Cortex of kidney (tissue), 1 donor: ENCODE measurements at places on chromosomes 6 and 20.

GRCh38 chr20:3183896-3184612 lies 10.7 kb upstream of the LZTS3 start:
- DNase-seq = no peak

GRCh38 chr6:41396335-41396734 lies 60.9 kb downstream of the NCR2 start:
- no peak for DNase-seq

GRCh38 chr6:108914235-108915022 lies 66.2 kb downstream of the ARMC2 start:
- no peak for DNase-seq

GRCh38 chr20:9287826-9288225 lies 218.9 kb downstream of the PLCB4 start:
- DNase-seq = no peak

- DNase-seq = no peak
These were observed 49.1 kb downstream of the LYRM2 start for GRCh38 chr6:89589297-89590025.

- DNase-seq = no peak
These were observed 25.3 kb downstream of the AAR2 start for GRCh38 chr20:36261389-36262105.

- DNase-seq = no peak
These were observed 529 bp downstream of the UBE2C start for GRCh38 chr20:45813006-45813340.

- DNase-seq = no peak
These were observed 18.3 kb downstream of the C20orf173 start for GRCh38 chr20:35510951-35511735.

- DNase-seq = no peak
These were observed 499 bp downstream of the TTI1 start for GRCh38 chr20:38032585-38033329.

- no peak for DNase-seq
These were observed 9.1 kb downstream of the RIPK1 start for GRCh38 chr6:3077430-3077829.

DNA sequence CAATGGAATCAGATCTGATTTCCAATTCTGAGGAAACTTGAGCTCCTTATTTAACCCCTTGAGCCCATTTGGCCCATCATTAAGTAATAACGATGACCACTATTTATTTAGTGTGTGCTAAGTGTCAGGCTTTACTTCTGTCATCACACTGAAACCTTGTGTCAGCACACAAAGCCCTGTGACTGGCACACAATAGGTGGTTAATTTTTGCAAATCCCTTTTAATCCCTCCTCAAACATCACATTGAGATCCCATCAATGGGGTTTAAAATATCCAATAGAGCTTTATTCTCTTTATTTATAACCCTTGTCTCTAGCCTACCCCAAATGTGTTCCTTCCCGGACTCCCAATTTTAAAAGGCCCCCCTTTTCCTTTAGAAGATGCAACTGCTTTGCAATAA lies 656.8 kb upstream of the CHD6 start:
- DNase-seq = no peak

DNA sequence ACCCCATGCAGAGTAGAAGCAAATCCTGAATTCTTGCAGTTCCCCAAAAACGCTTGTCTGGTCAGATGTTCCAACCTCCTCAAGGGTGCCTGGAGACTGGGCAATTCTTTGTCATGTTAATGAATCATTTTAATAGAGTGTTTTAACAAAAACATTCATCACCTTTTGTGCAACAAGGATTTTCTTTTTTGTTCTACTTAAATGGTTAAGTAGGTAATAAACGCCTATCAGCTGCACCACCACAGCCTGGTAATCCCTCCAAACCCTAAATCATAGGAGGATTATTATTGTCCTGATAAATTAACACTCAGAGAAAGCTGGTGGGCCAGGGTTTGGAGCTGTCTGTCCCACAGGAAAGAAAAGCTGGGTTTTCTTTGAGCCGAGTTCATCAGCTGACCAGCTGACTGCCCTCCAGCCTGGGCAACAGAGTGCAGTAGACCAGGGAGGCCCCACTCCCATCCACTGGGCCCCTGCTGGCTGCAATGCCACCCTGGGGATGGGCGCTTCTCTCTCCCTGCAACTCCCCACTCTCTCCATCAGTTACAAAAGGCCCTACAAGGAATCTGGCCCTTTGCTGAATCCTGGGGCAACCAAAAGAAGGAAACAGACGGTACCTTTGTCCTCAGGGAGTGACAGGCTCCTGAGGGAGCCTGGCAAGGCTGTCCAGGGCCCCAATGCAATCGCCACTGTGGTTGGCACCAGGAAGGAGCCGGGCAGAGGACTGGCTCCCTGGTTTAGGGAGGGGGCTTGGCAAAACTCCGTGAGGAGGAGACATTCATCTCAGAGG lies 23.1 kb upstream of the BMP7 start:
- no peak for DNase-seq

DNA sequence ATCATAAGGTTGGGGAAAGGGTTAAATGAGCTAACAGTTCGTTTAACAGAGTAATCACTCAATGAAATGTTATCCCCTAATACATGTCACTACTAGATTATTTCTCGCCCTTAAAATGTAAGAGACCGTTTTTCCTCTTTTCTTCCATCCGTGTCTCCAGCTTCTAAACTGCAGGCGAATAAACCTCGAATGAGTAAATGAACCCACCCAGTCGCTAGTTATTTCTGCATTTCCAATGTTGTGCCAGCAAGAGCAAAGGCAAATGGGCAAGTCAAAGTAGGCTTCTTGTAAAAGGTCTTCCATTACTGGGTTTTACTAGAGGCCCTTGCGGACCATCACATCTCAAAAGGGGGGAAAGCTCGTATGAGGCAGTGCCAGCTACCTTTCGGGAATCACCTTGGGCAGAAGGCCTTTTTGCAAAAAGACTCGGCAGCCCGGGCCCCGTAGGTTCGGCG lies 400 bp upstream of the SMAP1 start:
- DNase-seq = no peak

DNA sequence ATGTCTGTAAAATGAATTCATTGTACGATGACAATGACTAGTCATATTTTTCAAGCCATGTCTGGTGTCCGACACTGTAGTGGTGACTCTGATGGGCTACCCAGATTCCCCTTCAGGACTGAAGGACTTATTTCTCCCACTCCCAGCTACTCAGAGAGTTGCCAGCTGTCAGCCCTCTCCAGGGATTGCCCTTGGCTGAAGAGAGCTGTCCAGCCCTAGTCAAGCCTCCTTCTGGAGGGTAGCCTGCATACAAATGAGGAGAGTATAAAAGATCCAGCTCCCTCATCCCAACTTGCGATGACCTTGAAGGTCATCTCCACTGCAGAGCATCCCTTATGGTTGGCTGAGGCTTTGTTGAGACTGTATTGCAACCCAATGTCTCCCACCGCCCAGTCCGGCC lies 29.9 kb downstream of the JPH2 start:
- DNase-seq = no peak

DNA sequence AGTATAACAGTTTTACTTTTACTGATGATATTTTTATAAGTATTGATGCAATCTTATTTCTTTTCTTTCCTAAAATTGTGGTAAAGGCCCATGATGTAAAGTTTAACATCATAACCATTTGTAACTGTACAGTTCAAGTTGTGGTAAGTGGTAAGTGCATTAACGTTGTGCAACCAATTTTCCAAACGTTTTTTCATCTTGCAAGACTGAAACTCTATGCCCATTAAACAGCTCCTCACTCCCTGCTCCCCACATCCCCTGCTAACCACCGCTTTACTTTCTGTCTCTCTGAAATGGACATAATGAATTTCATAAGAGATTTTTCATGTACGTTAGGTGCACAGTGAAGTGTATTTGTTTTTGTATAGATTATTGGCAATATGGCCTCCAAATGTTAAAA lies 106.0 kb downstream of the PACRG start:
- DNase-seq = no peak

DNA sequence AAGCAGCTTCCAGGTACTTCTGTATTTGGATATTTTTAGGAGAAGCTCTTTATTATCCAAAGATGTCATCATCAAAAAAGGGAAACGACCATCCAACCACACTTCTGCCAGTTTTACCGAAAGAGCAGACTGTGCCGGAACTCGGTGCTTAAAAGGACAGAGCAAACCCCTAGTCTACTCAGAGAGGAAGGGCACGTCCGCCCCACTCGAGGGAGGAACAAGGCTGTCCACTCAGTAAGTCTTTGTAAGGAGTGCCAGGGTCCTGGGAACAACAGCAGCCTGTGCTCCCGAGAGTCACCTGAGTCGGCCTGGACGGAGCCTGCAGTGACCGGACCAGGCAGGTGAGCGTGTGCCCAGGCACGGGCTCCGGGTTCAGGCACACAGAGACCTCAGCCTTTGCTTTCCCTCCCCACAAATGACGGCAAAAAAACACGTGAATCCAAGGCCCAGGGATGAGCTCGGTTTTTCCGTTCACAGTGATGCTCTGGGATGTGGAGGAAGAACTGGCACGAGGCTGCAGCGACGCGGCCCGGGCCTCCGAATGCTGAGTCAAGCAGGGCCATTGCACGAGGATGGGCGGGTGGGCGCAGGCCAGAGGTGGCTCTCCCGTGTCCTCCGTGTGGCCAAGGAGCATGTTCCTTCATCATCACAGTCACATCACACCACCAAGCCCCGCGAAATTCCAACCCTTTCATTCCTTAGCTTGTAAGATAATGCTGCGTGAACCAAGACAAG lies 17.4 kb upstream of the SLCO4A1 start:
- DNase-seq = no peak

- no peak for DNase-seq
These were observed 61.7 kb downstream of the CD40 start for GRCh38 chr20:46179862-46180261.

DNA sequence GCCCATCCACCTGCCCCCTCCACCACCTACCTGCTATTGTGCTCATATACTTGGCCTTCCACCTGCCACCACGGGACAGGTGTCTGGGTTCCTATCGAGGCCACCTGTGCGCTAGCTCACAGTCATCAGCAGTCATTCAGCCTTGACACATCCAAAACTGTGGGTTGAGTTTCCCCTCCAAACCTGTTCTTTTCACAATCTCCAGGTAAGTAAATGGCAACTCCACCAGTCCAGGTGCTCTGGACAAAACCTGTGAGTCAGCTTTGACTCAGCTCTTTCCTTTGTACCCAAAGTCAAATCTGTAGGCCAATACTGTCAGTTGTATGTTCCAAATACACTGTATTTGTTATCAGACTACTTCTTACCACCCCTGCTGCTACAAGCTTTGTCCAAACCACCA lies 52.6 kb downstream of the SPTLC3 start:
- DNase-seq = no peak

- no peak for DNase-seq
These were observed 1.9 kb downstream of the KIAA1755 start for GRCh38 chr20:38258545-38259215.

DNA sequence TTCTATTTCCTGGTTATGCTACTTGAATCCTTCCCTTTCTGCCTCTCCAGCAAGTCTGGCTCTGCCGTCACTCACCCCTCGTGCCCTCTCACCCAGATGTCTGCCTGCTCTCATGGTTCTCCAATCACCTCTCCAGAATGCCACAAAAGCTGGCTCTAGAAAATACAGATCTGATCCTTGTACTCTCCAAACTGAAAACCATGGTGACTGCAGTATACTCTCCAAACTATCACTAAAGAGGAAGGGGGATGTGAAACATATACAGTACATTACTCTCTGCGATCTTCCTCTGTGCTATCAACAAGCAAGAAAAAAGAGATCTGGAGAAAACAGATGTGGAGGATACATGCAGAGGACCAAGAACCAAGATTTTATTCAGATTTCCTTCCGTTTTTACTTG lies 91.1 kb downstream of the ATXN1 start:
- no peak for DNase-seq

- DNase-seq = no peak
These were observed 5.9 kb upstream of the UNC93A start for GRCh38 chr6:167285077-167285770.

DNA sequence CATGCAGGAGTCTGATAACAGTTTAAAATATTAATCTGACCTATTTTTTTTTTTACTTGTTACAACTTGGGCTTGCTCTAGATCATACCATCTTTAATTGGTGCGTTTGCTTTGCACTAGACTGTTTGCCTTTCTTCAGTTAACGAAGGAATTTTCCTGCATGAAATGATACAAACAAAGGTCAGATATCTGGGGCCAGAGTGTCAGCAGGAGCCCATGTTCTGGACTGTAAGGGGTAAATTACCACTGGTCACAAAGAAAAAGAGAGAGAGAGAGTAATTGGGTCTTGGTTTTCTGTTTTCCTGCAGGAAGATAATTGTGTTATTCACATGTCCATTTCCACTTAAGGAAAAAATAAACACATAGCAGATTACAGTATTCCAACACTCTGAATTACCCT lies 399.4 kb upstream of the MARCKS start:
- no peak for DNase-seq

DNA sequence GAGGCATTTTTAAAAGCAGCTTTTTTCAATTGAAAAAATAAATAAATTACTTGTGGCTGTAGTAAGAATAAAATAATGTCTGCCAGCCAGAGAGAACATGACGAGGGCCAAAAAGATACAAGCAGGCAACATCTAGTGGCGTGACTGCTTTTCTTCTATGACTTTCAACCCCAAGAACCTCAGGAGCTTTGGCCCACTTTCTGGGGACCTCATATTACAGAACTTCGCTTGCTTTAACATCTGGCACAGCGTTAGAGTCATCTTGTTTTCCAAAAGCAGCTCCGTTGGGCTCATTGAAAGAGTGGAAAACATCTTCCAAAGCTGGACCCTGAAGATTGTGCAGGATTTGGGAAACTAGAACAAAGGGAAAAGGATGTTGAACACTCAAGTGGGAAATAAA lies 67.0 kb downstream of the ARMC2 start:
- no peak for DNase-seq

DNA sequence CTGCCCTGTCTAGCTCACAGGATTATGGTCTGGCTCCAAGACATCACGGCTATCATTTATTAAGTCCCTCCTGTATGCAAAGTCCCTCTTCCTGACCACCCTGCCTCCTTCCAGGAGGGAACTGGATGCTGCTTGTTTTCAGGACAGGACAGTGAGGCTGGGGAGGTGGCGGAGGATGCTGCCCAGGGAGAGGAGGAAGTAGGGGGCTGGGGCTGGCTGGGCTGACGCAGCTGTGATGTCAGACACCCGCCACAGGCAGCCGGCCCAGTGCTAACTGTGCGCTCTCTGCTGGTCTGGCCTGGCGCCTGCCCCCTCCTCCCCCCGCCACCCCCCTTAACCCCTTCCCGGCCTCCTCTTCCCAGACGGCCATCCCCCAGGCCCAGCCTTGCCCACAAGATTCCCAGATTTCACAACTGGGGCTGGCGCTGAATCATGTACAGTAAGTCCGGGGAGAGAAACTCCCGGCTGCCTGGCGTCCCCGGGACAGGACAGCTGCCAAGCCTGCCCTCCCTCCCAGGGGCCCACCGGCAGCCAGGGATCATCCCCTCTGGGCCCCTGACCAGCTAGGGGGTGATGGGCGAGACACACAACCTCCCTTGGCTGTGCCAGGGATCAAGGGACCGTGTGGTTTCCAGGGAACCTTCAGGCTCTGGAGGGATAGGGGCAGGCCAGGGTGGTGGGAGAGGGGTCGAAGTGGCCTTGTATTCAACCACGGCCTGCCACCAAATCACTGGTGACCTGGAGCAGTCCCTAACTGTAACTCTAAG lies 118.1 kb downstream of the CEBPB start:
- DNase-seq = no peak

GRCh38 chr6:46684771-46685170 lies 2.9 kb upstream of the TDRD6 start:
- DNase-seq = no peak
